Lower leg skin (tissue), 4 donors: ENCODE measurements at places on chromosomes 3 and 15.

GRCh38 chr3:127614928-127615589 is 13.9 kb upstream of the PODXL2 start:
- DNase-seq, result no peak

DNA sequence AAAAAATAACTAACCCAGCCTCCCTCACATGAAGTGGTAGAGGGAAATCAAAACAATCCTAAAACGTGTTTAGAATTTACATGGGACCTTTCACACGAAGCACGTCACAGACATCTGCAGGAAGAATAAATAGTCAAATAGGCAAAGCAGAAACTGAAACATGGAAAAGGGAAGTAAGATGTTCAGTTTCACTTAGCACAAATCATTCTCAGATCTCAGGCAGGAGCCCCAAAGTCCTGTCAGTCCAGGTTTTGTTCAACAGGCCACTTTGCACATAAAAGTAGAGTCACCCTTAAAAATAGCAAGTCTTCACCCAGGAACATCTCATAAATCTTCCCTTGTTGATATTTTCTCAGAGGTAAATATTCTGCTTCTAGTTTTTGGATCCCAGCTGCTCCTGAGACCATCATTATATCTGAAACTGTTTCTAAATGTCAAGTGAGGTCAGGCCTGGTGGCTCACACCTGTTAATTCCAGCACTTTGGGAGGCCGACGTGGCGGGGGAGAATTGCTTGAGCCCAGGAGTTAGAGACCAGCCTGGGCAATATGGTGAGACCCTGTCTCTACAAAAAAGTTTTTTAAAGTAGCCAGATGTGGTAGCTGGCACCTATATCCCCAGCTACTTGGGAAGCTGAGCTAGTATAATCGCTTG is 1.9 kb downstream of the RUBCN start:
- no peak for DNase-seq

DNA sequence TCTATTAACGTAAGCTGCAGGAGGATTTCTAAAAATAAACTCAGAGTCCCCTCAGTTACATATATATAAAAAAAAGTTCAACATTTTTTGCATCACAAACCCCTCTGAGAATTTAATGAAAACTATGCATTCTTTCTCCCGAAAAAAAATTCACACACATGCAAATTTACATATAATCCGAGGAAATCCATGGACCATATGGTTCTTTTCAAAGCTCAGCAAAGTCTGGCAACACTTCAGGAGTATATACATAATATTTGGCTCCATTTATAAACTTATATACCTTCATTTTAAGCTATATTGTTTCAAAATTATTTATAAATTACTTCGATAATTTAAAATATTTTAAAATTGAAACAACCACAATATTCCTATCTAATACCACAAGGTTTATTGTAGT is 140.7 kb upstream of the PLXND1 start:
- DNase-seq, result no peak

GRCh38 chr15:60573936-60574335 is 95.0 kb upstream of the ICE2 start:
- no peak for DNase-seq

DNA sequence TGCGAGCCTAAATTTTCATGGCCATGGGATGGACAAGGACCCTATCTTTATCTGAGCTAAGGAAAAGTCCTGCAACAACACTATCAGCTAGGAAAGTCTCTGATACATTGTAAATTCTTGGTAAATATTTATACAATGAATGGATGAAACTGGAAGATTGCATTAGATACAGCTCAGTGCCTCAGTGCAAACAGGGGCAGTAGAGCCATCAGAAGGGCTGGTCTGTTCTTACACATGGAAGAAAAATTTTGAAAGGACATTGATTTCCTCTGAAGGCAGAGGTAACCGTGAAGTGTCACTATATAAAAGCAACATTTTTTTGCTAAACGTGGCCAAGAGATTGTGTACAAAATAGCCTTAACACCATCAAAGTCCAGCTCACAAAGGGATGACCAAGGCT is 153.2 kb upstream of the GADL1 start:
- no peak for DNase-seq

- DNase-seq, result no peak
Observed at GRCh38 chr3:23880703-23881339, 36.0 kb downstream of the NKIRAS1 start.

DNA sequence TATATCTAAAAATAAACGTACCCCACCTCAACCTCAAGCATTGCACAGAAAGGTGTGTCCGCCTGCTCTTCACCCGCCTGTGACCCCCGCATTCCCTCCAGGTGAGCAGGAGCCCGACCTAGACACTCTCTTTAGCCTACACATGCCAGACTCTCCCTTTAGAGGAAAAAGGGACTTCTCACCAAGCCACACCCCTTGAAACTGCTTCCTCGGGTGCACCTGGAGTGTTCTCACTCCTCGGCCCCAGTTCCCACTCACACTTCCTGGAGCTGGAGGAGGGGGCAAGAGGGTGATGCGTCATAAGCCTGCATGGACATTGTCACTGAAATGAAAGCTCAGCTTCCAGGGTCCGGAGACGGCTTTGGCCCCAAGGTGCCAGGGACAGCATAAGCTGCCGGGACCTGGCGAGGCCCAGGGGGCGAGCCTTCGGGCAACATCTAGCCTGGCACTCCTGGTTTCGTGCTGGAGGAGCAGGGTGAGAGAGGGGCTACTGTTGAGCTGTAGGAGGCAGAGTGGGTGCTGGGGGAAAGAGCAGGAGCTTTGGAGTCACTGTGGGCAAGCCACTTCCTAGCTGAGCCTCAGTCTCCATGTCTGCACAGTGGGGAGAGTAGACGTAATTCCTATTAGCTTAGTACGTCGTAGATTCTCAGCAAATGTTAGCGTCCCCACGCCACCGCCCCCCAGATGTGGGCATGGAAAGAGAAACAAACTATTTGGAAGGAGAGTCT is 9.8 kb upstream of the MUC4 start:
- no peak for DNase-seq

- DNase-seq, result peak; percentile 67
Observed at GRCh38 chr3:18424729-18425640, at the start of gene SATB1. Gene SATB1, minus strand, starts transcription at chr3:18425339. Its CDS starts 4,372 bp downstream, at chr3:18420967.

DNA sequence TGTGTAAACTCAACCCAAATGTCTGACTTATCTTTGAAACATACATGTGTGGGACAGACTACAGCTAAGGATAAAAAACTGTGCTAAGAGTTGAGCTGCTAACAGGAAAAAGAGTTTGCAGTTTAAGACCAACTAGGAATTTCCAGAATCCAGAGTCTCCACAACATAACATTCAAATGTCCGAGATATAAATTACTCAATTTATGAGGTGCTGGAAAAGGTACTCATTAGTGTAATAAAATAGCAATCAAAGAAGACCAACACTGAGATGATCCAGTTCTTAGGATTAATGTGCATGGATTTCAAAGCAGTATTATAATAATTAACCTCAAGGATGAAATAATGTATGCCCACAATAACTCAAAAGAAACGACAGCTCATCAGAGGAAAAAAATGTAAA is 426.5 kb upstream of the KCNMB2 start:
- no peak for DNase-seq

DNA sequence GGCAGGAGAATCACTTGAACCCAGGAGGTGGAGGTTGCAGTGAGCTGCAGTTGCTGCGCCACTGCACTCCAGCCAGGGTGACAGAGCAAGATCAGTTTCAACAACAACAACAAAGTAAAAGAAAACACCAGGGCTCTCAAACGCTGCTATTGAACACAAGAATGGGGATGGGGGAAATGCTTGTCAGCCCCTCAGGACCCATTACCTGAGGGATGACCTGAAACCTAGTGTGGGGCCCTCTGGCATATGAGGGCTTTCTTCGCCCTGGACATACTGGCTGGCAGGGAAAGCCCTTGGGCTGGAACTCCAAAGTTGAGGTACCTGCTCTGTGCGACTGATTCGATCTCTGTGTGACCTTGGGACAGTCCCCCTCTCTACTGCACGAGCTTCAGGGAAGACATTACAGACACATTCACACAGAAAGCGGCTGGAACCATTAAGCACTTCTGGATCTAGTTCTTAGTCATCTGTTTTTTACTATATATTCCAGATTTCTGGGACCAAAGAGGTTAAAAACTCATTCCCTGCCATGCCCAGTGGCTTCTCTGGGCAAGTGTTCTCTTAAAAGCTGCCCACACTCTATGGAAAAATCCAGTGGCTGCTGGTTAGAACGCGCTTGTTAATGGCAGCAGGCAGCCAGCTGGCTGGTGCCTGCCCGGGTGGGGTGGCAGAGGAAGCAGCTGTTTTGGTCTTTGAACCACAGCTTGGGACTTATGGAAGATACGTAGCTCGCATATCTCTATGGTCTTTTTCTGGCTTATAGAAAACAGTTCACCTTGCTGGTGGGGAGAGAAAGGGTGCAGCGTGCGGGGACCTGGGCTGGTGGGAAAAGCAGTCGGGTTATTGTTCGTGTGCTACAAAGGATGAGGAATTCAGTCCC is 57.2 kb downstream of the ATP1B3 start:
- DNase-seq, result peak; percentile 48

GRCh38 chr3:174524203-174524602 is 334.9 kb upstream of the NAALADL2 start:
- no peak for DNase-seq

DNA sequence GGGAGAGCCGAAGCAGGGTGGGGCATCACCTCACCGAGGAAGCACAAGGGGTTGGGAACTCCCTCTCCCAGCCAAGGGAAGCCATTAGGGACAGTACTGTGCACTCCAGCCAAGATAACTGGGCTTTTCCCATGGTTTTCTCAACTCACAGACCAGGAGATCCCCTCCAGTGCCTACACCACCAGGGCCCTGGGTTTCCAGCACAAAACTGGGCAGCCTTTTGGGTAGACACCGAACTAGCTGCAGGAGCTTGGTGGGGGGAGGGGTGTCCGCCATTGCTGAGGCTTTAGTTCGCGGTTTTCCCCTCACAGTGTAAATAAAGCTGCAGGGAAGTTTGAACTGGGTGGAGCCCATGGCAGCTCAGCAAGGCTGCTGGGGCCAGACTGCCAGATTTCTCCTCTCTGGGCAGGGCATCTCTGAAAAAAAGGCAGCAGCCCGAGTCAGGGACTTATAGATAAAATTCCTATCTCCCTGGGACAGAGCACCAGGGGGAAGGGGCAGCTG is 129.6 kb upstream of the LMCD1 start:
- DNase-seq, result no peak

- DNase-seq, result no peak
Observed at GRCh38 chr15:95644100-95644875, 686.2 kb upstream of the NR2F2 start.

GRCh38 chr15:91408476-91409076 is 308.5 kb downstream of the SV2B start:
- DNase-seq, result no peak

- DNase-seq, result peak; percentile 93
Observed at GRCh38 chr15:74901612-74902063, 5.0 kb downstream of the FAM219B start.

DNA sequence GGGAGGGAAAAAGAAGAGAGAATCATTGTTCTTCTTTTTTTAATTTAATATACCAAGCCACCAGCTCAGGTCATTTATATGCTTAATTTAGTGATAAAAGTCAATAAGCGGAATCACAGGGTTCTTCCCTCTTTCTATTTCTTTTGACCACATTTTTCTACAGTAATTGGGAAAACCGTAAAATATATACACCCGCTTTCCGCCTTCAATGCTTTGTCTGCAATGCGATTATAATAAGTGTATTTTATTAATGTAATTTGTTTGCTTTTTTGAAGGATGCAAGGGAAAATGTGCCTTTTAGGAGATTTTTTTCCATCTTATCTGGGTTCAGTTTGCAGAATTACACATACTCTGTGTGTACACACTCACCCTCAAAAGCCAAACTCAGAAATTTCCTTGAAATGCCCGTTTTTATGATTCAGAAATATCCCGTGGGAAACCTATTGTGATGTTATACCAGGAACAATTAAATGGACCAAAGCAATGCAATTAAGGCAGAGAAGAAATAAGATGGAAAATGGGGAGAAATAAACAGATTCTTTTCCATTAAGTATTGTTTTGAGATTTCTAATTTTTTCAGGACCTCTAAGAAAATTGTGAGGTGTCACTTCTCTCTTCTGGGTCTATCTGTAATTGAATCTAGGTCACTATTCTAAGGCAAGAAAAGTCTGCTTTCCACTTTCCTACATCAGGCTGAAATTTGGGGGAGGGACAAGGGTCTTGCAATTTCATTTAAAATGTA is 8.3 kb downstream of the SOX14 start:
- no peak for DNase-seq

GRCh38 chr15:47412136-47412535 is 305.2 kb upstream of the SEMA6D start:
- DNase-seq, result no peak

- DNase-seq, result no peak
Observed at GRCh38 chr3:62132027-62132602, 241.2 kb downstream of the FEZF2 start.

DNA sequence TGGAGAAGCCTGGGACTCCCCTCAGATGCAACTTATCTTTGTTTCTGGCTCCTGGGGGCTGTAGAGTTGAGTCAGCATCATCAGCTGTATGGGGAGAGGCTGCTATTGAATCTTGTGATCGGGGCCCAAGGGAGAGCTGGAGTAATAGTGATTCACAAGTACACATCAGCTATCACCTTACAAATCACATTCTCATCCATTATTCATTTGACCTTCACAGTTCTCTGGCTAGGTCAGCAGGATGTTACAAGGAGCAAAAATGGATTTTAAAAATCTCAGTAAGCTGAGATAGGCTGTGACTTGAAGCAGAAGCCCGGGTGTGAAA is 175.0 kb downstream of the OPA1 start:
- no peak for DNase-seq

- DNase-seq, result no peak
Observed at GRCh38 chr3:7999384-7999783, 502.2 kb upstream of the LMCD1 start.

GRCh38 chr3:60336061-60336460 is 915.2 kb downstream of the FHIT start:
- DNase-seq, result no peak

DNA sequence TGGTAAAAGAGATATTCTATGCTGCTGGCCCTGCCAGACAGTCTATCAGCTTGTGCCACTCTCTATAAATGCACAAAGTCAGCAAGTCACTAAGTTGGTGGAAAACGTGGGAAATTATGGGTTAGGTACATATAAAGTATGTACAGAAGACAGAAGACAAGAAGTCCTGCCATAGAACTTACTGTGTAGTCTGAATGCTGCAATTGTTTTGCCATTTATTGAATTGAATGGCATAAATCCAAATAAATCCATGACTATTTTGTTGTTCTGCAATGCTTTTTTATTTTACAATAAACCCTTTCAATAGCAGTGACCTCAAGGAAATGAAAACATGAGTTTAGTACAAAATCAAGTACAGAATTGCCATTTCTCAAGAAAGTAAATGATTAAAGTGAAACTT is 34.1 kb upstream of the TM4SF1 start:
- no peak for DNase-seq
